ENCODE measurements at places on chromosomes 6 and 20.

DNA sequence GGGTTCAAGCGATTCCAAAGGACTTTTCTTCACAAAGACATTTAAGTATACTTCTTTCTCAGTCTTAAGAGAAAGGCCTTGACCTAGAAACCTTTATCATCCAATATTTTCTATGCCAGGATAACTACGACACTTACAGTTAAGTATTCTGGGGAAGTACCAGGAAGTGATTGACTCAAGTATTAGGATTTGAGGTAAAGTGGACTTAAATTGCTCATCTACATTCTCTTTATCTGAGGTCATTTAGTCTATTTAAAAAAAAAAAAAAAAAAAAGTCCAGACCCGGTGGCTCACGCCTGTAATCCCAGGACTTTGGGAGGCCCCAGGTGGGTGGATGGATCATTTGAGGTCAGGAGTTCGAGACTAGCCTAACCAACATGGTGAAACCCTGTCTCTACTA is 114.7 kb downstream of the ZFAND3 start:
- no peak for DNase-seq

DNA sequence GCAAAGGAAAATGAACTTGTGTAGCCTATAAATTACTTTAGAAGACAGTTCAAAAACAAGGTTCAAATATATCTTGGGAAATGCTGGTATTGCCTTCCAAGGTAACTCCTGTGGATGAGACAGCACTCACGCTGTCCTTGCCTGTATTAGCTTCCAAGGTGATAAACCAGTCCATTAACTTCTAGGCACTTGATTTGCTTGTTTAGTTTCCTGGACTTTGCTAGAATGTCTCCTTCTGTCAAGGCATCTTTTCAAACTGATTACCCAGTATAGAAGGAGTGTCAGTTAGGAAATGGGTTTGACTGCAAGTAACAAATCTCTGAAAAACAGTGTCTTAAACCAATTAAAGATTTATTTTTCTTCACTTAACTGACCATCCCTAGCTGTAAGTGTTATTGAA is 103.4 kb upstream of the SLC22A23 start:
- no peak for DNase-seq

- DNase-seq, result peak; percentile 49
Measured at GRCh38 chr6:30061858-30062458, 893 bp downstream of the POLR1H start.

- DNase-seq, result no peak
Measured at GRCh38 chr20:37380864-37381579, 35.1 kb downstream of the SRC start.

GRCh38 chr6:1396952-1397868 is 7.8 kb downstream of the FOXF2 start:
- DNase-seq, result peak; percentile 88

GRCh38 chr6:30618270-30618797 is 694 bp downstream of the MRPS18B start:
- DNase-seq, result peak; percentile 20

GRCh38 chr6:159469443-159469842 is 223.6 kb downstream of the SOD2 start:
- no peak for DNase-seq

GRCh38 chr6:43060034-43060754 is 763 bp downstream of the KLC4 start:
- DNase-seq, result no peak

GRCh38 chr6:14200047-14200446 is 82.5 kb downstream of the CD83 start:
- no peak for DNase-seq

- DNase-seq, result no peak
Measured at GRCh38 chr6:12017876-12018401, 5.8 kb downstream of the HIVEP1 start.

DNA sequence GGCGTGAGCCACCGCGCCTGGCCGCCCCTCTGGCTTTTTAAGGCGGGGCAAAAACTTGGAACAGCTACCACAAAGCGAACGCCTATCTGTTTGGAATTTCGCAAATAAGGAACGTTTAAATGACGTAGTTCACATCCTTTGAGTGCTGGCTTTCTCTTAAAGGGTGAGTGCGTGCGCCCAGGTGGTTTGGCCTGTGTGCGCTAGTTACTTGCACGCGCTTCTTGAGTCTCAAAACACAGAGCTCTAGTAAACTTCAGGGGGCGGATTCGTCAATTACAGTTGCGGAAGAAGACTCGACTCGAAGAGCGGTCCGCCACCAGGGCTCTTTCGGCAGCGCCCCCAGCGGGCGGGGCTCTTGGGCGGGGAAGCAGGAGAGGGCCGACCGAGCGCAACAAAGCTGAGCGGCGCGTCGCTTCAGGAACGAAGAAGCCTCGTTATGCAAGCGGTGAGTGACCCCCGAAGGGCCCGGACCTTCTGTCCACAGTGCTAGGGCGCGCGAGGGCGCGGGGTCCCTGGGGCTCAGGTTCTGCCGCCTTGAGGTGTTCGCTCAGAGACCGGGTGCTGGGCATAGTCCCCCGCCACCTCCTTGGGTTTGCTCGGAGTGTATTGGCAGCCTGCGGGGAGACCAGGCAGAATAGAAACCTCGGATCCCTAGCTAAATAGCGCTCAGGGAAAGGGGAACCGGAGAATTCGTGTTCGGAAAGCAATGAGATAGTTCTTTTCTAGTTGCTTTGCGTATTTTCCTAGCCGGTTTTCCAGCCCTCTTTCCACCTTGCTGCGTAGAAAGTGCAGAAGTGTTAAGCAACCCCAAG is at the start of gene SYCP2L:
Gene SYCP2L (plus strand): TSS at position 362 of the 812 bp plus-strand sequence. CDS start 75 bp downstream, at position 437.
- DNase-seq, result no peak

DNA sequence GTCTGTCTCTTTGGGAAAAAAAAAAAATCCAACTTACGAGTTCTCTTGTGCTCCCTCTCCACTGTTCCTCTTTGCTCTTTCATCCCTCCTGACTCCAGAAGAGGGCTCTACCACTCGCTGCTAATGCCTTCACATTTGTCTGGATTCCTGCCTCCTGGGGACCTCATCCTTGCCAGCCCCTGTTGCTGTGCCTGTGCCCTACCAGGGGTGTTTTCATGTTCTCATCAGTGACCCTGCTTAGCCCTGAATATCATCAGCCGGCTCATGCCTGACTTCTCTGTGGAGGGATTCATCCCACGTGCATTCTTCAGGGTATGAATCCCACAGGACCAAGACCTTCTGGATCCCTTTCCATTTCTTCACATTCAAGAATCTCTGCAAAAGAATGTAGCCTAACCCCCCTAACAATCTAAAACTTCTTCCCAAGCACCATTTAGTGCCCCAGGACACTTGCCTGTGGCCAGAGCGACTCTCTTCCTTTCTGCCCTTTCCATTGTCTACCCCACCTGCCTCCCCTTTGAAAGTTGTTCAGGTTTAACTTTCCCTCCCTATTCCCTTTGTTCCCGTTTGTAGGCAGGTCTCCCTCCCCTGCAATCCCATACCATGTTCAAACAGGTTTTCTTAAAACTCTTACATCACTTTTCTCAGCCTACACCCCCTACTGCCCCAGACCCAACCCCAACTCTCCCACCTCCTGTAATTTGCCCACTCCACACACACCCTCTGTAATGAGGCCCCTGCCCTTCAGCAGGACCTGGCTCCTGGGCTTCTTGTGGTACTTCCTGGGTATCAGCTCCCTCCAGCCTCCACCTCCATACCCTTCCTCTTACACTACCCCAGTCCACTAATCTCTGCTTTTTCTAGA is 50.2 kb downstream of the RREB1 start:
- DNase-seq, result no peak

- no peak for DNase-seq
Measured at GRCh38 chr20:50068041-50068651, 44.8 kb downstream of the UBE2V1 start.

DNA sequence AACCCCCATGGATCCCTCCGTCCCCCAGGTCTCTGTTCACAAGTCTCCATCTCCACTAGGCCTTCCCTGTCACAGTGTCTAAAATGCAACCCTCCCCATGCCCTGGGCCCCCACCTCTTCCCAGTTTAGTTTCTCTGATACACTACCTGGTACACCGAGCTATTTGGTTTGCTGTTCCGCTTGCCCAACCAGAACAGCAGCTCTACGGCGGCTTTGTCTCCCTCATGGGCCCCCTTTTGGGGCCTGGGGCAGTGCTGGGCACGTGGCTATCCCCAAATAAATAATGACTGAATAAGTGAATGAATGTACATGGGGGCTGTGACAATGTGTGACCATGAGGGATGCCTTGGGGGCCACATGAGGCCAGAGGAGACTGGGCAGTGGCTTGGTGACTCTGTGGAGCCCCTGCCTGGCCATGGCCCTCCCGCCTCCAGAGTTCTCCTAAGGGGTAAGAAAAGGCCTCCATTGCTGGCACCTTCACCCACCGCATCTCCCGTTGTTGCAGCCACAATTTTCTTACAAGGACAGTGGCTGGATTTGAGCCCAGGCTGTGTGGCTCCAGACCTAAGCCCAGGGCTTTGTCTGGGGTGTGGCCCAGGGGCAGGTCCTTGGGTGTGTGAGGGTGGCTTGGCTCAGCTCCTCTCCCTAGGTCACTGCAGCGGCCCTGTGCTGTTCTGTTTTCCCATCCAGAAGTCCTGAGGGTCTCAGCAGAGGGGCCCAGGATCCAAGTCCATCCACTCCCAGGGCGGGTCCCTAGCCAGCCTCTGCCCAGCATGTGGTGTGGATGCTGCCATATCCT is 408.5 kb upstream of the SULF2 start:
- DNase-seq, result no peak

DNA sequence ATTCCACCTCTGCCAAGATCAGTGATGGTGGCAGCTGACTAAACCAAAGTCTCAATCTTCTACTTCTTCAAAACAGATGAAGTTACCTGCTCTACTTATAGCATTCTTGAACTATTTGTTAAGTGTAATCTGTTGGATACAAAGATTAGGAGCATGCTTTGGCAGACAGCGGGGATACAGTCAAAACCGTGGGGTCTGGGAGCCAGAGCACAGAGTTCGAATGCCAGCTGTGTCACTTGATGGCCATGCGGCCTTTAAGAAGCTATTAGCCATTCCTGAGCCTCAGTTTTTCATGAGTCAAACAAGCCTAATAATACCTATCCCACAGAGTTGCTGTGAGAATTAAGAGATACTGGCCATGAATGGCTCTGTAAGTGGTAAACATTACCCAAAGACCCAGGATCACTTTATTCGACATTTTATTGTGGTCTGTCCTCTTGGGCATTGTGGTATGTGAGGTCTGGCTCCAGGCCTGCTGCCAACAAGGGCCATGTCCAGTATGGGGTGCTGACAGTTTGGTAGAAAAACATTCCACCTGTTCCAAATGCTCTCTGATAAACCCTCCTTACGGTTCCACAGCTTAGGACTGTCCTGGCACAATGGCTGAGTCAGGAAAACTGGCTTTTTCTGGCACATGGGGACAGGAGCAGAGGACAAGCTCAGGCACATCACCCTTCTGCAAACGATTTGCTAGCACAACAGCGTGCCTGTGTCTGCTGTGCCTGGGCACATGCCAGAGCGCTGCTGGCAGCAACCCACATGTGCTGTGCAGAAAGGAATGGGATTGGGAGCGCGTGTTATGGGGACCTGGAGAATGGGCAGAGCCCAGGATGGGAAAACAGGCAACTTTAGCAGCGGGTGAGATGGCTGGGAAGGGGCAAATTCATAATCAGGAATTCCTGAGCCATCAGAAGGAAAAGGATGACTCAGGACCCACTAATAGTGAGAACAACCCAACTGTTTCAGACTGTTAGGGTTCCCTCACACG is 15.7 kb upstream of the FAM83C start:
- no peak for DNase-seq

DNA sequence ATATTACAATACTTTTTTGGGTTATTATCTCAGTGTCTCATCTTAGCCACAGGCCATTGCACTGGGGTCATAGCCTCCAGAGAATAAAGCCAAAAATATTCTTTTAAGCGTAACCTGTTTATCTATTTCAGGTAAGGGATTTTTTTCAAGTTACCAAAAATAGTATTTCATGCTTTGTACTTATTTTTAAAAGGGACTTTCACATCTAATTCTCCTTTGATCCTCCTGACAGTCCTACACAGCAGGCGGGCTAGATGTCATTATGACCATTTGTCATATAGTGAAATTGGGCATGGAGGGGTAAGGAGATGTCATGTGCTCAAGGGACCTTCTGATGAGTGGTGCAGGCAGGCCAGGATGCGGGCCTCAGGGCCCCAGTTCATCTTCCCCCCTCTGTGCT is 68.9 kb downstream of the TBC1D7 start:
- no peak for DNase-seq

DNA sequence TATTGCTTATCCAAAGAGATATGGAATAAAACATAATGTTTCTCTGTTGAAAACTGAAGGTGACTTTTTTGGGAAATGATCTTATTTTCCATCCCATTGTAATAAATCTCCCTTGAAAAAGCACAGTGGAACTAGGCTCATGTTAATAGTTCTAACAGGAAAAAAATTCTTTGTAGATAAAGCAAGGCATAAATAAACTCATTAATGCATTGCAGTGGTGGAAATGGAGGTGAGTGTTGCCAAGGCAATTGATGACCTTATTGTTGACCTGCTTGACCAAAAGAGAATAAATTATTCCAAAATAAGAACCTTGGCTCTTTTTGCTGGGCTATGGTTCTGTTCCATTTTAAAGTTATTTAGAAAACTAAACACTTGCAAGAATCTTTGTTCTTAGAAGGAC is 55.2 kb downstream of the TRMT11 start:
- no peak for DNase-seq

- no peak for DNase-seq
Measured at GRCh38 chr6:159821726-159822125, 21.6 kb downstream of the PNLDC1 start.

- no peak for DNase-seq
Measured at GRCh38 chr6:24915641-24916040, 20.1 kb downstream of the RIPOR2 start.

- no peak for DNase-seq
Measured at GRCh38 chr6:145609521-145609920, 125.8 kb downstream of the EPM2A start.

GRCh38 chr6:119979862-119980261 is 630.3 kb upstream of the MAN1A1 start:
- no peak for DNase-seq

GRCh38 chr6:13725052-13725451 is 13.4 kb upstream of the RANBP9 start:
- DNase-seq, result no peak

DNA sequence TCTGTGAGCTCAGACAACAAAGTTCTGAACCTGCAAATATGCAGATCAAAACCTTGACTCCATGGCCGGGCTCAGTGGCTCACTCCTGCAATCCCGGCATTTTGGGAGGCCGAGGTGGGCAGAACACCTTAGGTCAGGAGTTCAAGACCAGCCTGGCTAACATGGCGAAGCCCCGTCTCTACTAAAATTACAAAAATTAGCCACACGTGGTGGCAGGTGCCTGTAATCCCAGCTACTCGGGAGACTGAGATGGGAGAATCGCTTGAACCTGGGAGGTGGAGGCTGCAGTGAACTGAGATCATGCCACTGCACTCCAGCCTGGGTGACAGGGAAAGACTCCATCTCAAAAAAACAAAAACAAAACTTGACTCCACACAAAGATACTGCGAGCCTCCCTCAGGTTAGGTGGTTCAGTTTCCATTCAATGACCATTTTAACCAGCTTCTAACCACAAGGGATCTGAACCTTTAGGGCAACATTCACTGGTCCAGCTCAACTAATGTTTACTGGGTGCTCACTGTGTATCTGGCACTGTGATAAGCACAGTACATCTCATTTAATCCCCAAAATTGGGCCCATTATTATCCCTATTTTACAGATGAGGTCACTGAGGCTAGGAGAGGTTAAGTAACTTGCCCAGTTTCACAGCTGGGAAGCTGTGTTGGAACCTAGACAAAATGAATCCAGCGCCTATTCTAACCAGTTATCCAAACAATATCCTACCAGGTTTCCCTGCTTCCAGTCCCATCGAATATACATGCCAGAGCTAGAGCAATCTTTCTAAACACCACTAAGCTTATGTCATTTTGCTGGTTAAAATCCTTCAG is 1.8 kb downstream of the SNRPB start:
- DNase-seq, result no peak
